ENCODE measurements at places on chromosomes 3 and 15.

GRCh38 chr3:150609988-150610387 lies 6.9 kb downstream of the SELENOT start:
- no peak for DNase-seq

GRCh38 chr3:459311-459670 lies 262.7 kb downstream of the CHL1 start:
- no peak for DNase-seq

DNA sequence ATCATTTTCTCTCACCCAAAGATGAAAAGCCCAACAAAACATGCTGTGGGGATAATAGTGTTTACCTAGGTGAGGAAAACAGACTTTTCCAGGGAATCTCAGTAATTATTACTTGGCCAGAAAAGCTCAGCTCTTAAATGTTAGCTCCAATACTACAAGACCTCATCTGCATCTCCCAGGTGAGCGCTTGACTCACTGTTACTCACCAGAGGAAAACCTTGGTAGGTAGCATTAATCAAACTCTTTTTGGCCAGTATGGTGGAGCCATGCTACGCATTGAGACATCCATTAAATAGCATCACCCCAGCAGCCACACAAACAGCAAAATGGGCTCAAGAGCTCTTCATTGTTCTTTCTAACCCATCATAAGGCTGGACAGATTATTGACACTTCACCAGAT lies 99.0 kb downstream of the TIGIT start:
- DNase-seq: no peak

GRCh38 chr3:194431554-194431953 lies 32.5 kb upstream of the GP5 start:
- peak; percentile 37 for DNase-seq

GRCh38 chr3:179536256-179536655 lies 26.5 kb upstream of the ACTL6A start:
- DNase-seq: no peak

GRCh38 chr3:39127908-39128304 lies 20.4 kb downstream of the TTC21A start:
- DNase-seq: no peak

- DNase-seq: no peak
These were observed 34.6 kb upstream of the PPIB start for GRCh38 chr15:64197425-64197824.

DNA sequence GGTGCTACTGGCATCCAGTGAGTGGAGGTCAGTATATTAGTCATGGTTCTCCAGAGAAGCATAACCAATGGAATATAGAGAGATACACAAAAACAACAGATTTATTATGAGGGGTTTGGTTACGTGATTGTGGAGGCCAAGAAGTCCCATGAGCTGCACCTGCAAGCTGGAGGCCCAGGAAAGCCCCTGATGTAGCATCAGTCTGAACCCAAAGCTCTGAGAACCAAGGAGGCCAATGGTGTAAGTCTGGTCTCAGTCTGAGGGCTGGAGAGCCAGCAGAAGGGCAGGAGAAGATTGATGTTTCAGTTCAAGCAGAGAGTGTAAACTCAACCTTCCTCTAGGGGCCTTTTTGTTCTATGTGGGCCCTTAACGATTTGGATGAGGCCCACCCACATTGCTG lies 144.1 kb downstream of the KLF13 start:
- DNase-seq: no peak

- no peak for DNase-seq
These were observed 109.7 kb upstream of the FAM3D start for GRCh38 chr3:58776231-58776630.
